ENCODE measurements at places on chromosomes 2 and 18.

DNA sequence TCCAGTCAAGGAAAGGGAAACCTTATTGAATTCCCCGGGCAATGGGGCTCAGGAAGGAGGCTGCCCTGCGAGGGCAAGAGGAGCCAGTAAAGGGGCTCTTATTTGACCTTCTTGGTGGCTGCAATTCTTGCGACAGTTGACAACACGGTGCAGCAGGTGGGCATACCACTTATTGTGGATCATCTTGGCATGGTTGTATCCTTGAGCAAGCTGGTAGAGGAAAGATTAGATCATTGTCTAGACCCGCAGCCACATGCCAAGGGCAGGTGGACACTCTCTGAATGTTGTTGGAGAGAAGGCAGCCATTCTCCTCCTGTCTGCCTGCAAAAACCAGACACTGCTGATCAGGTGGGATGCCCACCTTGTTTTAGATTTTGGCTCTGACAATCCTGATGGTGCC, 170.2 kb upstream of the CHST9 start:
- no peak for DNase-seq

DNA sequence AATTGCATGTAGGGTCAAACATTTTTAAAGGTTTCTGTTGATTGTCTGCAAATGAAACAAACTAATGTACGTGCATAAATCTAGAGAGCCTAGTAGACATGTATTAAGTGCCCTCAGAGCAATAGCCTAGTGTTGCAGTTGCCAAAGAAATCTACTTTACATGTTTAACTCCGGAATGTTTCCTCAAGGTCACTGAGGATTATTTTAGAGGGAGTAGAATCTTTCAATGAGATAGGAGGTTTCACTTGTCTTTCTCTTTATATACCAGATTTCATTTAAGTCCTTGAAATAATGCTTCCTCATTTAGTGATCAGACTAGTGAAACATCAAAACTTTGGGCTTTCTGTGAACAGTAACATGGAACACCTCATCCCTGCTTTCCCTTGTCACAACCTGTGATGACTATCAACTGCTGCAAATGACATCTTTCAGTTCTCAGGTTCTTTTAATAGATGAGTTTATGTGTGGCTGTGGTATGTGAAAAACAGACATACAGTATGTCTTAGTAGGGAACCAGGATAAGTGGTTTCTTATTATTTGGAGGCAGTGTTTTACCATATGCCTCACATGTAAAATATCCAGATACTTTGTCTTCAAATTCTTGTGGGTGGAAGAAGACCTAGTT, 5.5 kb downstream of the UBE2E3 start:
- no peak for DNase-seq

- no peak for DNase-seq
These were observed 3.6 kb upstream of the DLX2 start for GRCh38 chr2:172106108-172106961.

GRCh38 chr2:18301421-18302139, 258.9 kb downstream of the RDH14 start:
- no peak for DNase-seq

- no peak for DNase-seq
These were observed 514 bp upstream of the EPB41L5 start for GRCh38 chr2:120012363-120012762.

GRCh38 chr18:11957636-11958035, 23.7 kb upstream of the IMPA2 start:
- no peak for DNase-seq

DNA sequence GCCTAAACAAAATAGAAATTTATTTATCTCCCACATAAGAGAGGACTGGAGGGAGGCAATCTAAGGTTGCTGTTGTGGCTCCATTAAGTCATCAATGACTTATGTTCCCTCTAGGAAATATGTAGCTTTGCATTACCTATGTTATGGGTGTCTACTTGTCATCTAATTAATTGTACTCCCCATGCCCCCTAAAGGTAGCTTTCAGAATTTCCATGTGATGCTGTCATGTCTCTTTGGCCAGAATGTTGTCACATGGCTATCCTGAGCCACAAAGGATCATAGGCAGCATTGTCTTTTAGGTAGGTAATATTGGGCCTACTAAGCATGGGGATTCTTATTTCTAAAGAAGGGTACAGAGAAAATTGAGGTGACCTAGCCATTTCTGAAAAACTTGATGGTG, 935.6 kb upstream of the FANCL start:
- DNase-seq: no peak

GRCh38 chr2:159230145-159230877, 56.2 kb downstream of the WDSUB1 start:
- no peak for DNase-seq

GRCh38 chr18:961644-962355, 57.1 kb downstream of the ADCYAP1 start:
- DNase-seq: no peak

- DNase-seq: no peak
These were observed 42.5 kb downstream of the KIAA2012 start for GRCh38 chr2:202115479-202115971.

GRCh38 chr2:63124218-63124617, 73.6 kb downstream of the OTX1 start:
- no peak for DNase-seq

GRCh38 chr2:161754379-161754778, 130.2 kb downstream of the SLC4A10 start:
- DNase-seq: no peak

DNA sequence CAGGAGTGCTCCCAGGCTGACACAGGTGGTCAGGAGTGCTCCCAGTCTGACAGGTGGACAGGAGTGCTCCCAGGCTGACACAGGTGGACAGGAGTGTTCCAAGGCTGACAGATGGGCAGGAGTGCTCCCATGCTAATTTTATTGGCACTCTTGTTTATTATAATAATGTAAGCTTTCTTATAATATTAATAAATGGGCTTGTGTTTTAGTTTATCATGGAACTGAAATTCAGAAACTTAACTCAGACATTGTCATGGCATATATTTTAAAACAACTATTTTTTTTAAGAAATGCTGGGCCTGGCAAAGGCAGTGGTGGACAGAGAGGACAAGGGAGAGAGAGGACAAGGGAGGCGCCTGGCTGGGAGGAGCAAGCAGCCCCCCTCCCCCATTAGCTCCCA, 18.7 kb downstream of the ANO7 start:
- no peak for DNase-seq

GRCh38 chr2:86147793-86148192, 41.8 kb downstream of the PTCD3 start:
- no peak for DNase-seq

GRCh38 chr2:68569604-68570003, 73.8 kb upstream of the PROKR1 start:
- no peak for DNase-seq

GRCh38 chr2:112566104-112566503, 18.3 kb upstream of the CHCHD5 start:
- no peak for DNase-seq

All from caudate nucleus (tissue), 63 donors.